ENCODE measurements at places on chromosomes 1 and 21.
A peak's percentile ranks its signal among the peaks of the same experiment; 100 is the strongest.

GRCh38 chr1:37739222-37739621, 25.7 kb downstream of the EPHA10 start:
- no peak for DNase-seq

- DNase-seq: no peak
Measured at GRCh38 chr21:45539046-45539795, 3.0 kb downstream of the SLC19A1 start.

DNA sequence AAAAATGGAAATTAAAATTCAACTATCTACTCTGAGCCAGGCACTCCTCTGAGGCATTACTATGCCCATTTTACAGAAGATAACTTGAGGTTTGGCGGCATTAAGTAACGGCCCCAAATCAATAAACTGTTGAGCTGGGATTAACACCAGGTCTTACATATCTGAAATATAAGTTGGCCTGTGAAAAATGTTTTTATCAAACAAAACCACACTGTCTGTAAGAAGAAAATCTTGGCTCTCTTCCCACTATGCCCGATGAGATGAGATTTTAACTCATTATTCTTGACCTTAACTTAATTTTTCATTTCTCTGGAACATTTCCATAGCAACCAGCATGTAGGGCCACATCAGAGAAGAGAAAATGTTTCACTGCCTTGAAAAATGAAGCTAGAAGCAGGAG, 21.8 kb downstream of the RC3H1 start:
- DNase-seq: no peak

DNA sequence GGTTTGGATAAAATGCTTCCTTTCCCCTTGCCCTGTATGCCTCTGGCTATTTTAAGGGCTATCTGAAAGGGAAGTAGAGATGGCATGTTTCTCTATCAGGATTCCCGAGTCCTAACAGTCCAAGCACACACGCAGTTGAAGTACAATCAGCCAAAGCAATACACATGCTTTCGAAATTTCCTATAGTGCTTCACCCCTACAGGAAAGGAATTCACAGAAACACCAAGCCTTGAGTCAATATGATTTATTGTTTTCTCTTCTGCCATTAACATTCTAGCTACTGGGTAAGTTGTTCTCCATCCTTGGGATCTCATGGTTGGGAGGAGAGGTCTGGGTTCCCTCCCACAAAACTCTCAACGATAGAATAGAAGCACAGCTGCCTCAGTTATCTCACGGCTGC, 8.7 kb downstream of the ITLN1 start:
- no peak for DNase-seq

- no peak for DNase-seq
Measured at GRCh38 chr1:6424619-6425593, at the start of gene ESPN. Gene ESPN (plus strand): TSS chr1:6424776. CDS start chr1:6424956, 180 bp downstream.

DNA sequence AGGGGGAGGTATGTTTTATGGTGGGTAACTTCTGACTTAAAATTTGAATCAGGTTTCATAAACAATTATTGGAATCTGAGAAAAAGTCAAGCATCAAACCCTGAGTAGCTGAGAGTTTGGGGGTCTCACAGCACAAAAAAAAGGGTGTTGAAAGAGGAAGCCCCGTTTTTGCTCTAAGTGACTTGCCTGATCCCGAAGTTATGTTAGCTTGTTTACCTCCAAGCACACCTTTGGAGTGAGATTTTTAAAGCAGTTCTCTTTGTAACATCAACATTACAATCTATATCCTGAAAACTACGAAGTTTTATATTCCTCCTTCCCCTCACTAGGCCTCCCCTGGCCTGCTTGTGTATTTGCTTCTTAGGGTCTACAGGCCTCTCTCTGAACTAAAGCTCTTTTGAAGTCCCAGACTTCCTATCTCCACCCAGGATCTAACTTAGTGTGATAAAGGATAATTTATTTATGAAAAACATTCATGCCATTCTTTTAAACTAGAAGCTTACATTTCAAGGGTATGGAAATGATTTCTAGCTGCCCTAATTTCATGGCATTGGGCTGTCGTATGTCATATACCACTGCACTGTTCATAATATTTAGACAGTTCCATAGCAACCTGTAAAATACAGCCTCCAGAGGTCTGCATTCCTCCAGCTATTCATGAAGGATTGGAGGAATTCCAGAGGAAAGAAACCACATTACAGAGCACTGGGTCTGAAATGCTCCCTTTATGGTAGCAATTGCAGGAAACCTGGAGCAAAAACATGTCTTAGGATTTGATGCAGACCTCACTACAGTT, 36.1 kb upstream of the RGS1 start:
- peak; percentile 69 for DNase-seq

Measured in neuronal stem cell (in vitro differentiated cells).